Stimulated activated CD8-positive, alpha-beta memory T cell treated with anti-CD3 and anti-CD28 coated beads, Interleukin-7, amount 100 ng/mL, for 4 hours (primary cell): ENCODE measurements at places on chromosomes 5 and 9.

- no peak for DNase-seq
These were observed 14.5 kb downstream of the APTX start for GRCh38 chr9:32986971-32987370.

GRCh38 chr9:70257502-70257901, 1.3 kb upstream of the SMC5 start:
- no peak for DNase-seq

DNA sequence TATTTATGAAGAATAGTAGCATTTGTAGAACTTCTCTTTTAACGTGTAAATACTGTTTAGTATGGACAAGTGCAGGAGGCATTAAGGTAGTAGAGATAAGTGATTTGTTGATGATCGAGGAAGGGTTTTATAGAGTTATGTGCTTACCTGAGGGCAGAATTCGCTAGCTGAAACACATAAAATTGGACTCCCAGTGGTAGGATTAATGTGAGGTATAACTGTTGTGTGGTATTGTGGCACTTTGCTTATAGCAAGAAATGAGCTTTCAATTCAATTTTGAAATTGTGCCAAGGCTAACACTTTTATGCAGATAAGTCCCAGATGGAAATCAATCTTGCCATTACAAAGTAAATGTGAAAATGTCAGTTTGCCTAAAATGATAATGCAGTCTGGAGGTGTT, 1.2 kb downstream of the AP3S1 start:
- no peak for DNase-seq

DNA sequence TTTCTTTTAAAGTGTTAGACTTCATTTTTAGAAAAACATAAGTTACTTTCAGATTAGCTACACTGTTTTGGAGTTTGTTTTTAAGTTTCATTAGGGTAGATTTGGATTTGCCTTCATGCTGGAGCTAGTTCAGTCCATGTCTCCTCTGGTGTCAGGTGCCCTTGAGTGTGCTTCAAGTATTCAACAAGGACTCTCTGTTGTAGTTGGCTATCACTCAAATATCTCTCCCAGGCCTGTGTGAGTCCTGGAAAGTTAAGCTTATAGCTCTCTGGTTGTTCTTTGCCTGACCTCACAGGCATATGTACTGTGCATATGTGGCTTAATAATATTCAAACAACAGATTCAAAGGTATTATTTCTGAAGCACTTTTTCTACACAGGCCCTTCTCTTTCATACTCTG, 45.4 kb downstream of the PTBP3 start:
- no peak for DNase-seq

DNA sequence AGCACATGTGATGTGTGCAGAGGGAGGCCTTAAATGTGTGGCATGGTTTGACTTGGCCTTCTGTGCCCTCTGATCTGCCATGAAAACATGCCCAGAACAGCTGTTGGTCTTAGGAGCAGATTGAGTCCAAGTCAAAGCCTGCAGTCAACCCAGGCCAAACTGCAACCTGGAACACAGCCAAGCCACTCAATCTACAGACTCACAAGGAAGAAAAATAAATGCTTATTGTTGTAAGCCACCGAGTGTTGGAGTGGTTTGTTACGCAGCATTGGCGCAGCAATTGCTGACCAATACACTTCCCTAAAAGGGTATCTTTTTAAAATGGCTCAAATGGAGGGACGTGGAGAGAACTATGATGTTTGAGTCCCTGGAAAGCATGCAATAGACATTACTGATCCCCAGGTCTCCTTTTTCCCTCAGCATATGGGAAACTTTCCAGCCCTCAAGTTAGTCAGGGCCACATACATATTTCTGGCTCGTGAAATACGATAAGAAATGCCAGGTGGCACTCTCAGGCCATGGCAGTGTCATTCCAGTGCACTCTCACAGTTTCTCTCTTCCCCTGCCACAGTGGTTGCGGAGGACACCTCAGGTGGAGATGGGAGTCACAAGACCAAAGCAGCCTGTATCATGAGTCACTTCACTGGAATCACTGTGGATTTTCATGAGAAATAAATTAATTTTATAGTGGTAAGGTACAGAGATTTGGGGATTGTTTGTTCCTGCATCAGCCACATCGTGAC, 168.0 kb upstream of the ZNF618 start:
- no peak for DNase-seq

GRCh38 chr9:110928599-110928998, 109.7 kb downstream of the LPAR1 start:
- DNase-seq, result no peak

- no peak for DNase-seq
These were observed 594.0 kb downstream of the HINT1 start for GRCh38 chr5:130571076-130571475.

DNA sequence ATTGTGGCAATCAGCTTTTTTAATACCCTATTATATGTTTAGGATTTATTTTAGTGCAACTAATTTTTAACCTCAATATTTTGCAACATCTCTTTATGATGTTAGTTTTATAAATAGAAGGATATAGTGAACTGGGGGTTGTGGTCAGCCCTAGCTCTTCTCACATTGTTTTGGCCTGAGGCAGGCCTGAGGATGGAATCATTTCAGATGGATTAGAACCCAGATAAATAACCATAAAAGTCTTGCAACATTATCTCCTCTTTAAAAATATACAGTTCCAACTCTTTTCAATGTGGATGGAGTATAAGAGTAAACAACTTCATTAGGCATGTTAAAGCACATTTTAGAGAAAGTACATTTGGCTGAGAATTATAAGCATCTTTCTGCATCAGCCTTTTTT, 522.7 kb downstream of the NR2F1-AS1 start:
- no peak for DNase-seq

DNA sequence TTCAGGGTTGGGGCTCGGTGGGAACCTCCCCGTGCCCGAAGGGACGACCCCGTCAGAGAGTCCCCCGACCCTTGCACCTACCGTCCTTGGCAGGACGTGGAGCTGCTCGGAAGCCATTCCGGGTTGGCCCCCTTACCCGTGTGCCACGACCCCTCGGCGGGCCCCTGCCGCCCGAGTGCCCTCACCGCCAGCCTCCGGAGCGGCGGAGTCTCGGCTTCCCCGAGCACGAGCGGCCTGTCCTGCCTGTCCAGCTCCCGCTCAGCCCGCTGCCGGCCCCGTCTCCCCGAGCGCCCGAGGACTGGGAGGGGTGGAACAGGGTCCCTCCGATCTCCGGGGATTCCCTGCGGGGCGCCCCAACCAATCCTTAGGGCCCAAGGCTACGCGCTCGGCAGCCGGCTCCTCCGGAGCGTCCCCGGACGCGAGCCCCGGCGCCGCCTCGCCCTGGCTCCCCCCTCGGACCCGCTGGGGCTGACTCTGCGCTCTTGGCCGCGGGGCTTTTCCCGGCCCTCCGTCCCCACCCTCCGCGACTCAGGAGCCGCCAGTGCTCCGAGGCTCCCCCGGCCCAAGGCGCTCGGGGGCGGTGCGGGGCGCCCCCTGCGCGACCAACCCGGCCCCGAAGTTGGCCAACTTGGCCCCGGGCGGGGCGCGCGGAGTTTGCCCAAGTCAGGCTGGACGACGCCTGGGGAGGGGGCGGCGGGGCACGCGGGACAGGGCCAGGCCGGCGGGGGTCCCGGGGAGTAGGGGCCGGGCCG, 654 bp downstream of the ADAMTS2 start:
- no peak for DNase-seq

GRCh38 chr5:157561110-157561509, 14.5 kb downstream of the ADAM19 start:
- no peak for DNase-seq
